Body of pancreas (tissue), 4 donors: ENCODE measurements at places on chromosomes 11 and 22. TPM values are rescaled to one million over a fixed set of nuclear protein-coding genes. Genes with fewer than 3 reads are reported as not detected.

- no peaks in the 10 kb centered on the region for H3K4me1 ChIP-seq
- H3K4me3 ChIP-seq = no peak overlapping the region
- H3K27ac ChIP-seq = no peak overlapping the region
- H3K27me3 ChIP-seq = no peaks in the 10 kb centered on the region
These were observed 23.8 kb upstream of the SYN3 start for GRCh38 chr22:33081686-33082590.

GRCh38 chr11:39784873-39785272 is 1674.6 kb downstream of the LRRC4C start:
- no peaks in the 10 kb centered on the region for H3K27me3 ChIP-seq
- H3K4me3 ChIP-seq = no peak overlapping the region
- no peak for DNase-seq
- no peaks in the 10 kb centered on the region for H3K36me3 ChIP-seq
- no peaks in the 10 kb centered on the region for H3K4me1 ChIP-seq

GRCh38 chr11:36509694-36510593 is at the start of gene TRAF6:
Gene TRAF6, minus strand, starts transcription at chr11:36510272. Its CDS starts 8,757 bp downstream, at chr11:36501515.
- peak within 1 kb of the TSS; percentile 79 for H3K4me3 ChIP-seq
- no peaks in the 10 kb centered on the region for H3K27me3 ChIP-seq
- DNase-seq = peak; percentile 88
- H3K4me1 ChIP-seq = no peaks in the 10 kb centered on the region
- peak within 1 kb of the TSS; percentile 87 for H3K27ac ChIP-seq

The VWCE gene
- total RNA-seq = not detected

DNA sequence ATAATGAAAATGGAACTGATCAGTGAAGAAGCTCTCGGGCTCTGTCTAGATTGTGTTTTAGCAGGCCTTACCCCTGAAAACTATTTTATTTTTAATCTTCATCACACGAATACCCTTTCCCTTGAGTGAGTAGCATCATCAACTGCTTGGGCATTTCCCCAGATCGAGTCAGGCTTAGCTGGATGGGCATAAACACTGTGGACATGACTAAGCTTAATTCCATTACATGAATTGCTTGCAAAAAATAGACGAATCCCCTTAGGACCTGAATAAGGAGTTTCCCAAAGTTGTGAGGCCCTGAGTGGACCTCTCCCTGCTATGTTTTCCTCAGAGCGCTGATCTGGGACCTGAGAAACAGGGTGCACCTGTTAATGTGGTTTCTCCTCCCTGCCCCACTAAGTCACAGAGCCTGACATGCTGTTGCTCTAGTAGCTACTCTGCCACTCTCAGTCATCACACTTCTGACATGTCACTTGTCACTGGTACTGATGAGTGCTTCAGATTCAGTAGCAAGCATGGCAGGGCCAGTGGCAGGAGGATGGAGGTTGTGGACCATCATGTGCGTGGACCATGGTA is 53.5 kb downstream of the ENDOD1 start:
- H3K4me1 ChIP-seq = no peaks in the 10 kb centered on the region
- H3K4me3 ChIP-seq = no peak overlapping the region
- H3K27ac ChIP-seq = no peak overlapping the region
- no peaks in the 10 kb centered on the region for H3K36me3 ChIP-seq
- H3K27me3 ChIP-seq = no peaks in the 10 kb centered on the region

DNA sequence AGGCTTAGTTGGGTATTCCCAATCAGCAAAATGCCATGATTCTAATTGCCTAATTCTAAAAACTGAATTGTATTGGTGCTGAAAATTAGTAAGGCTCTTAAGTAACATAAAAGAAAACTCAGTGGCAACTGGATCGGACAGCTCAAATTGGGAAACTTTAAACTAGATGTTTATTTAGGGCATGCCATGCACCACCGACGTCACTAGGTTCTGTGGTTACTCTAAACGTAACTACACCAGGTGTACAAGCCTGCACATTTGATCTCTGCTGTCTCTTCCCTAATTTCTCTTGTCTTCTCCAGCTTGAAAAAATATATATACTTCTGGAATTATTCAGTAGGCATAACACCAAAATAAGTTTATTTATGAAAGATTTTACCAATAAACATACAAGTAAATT is 378.2 kb downstream of the DCDC1 start:
- H3K4me1 ChIP-seq = no peaks in the 10 kb centered on the region
- DNase-seq = no peak
- H3K27me3 ChIP-seq = no peaks in the 10 kb centered on the region
- no peak overlapping the region for H3K4me3 ChIP-seq
- H3K27ac ChIP-seq = no peak overlapping the region
- no peaks in the 10 kb centered on the region for H3K36me3 ChIP-seq

DNA sequence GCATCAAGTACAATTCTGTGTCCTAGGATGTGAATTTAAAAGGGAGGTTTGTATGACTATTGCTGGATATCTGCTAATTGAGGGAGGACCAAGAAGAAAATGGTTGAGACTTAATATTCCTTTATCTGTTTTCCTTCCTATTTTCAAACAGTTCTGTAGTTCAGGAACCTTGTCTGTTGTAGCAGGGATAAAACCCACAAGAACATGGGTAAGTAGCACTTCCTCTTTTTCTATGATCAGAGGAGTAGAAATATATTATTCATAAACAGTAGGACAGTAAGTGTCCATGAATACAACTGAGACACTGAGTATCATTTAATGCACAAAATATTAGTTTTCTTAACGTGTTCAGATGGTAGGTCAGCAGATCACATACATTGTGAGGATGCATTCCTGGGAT is 7.6 kb downstream of the MS4A3 start:
- H3K4me3 ChIP-seq = no peak overlapping the region
- no peak for DNase-seq
- no peaks in the 10 kb centered on the region for H3K4me1 ChIP-seq
- no peaks in the 10 kb centered on the region for H3K36me3 ChIP-seq
- H3K27me3 ChIP-seq = no peaks in the 10 kb centered on the region
- no peak overlapping the region for H3K27ac ChIP-seq

- H3K36me3 ChIP-seq = no peaks in the 10 kb centered on the region
- no peaks in the 10 kb centered on the region for H3K27me3 ChIP-seq
- DNase-seq = no peak
- no peak overlapping the region for H3K27ac ChIP-seq
These were observed 2.4 kb upstream of the DENND6B start for GRCh38 chr22:50329236-50329635.

DNA sequence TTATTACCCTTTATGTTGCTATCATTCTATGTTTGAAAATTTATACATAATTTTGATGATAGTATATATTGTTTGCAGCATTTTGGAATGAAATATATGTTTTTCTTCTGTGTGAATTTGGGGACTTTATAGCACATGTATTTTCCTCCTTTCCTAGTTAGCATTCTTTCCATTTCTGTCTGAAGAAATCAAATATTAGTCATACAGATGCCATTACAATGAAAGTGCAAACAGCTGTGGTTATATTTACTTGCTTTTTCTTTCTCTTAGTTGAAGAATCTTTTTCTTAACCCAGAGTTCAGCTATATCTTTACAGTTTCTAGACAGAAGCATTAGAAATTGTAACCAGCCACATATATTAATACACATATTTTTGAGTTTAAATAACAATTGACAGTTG is 753.1 kb upstream of the ARHGAP42 start:
- no peaks in the 10 kb centered on the region for H3K4me1 ChIP-seq
- no peaks in the 10 kb centered on the region for H3K27me3 ChIP-seq
- no peaks in the 10 kb centered on the region for H3K36me3 ChIP-seq
- H3K4me3 ChIP-seq = no peak overlapping the region
- H3K27ac ChIP-seq = no peak overlapping the region

The RCOR2 gene
- 0.26 TPM for total RNA-seq

The XKR3 gene
- not detected for total RNA-seq
